ENCODE measurements at places on chromosomes 3 and 15.
A peak's percentile ranks its signal among the peaks of the same experiment; 100 is the strongest.

GRCh38 chr15:79526376-79526775, 94.2 kb downstream of the MINAR1 start:
- DNase-seq, result no peak

DNA sequence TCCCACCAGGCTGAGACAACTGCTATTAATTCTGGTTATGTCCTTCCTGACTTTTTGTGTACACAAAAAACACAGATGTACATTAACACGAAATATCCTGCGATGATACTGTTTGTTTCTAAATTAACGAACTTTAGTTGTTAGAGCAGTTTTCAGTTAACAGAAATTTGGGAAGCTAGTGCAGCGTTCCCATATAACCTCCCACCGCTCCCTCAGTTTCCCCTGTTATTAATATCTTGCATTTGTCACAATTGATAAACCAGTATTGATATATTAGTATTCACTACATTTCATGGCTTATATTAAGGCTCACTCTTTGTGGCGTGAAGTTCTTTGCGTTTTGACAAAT, 45.3 kb upstream of the RNU6-1 start:
- no peak for DNase-seq

- no peak for DNase-seq
Observed at GRCh38 chr3:43212914-43213611, 73.3 kb upstream of the SNRK start.

DNA sequence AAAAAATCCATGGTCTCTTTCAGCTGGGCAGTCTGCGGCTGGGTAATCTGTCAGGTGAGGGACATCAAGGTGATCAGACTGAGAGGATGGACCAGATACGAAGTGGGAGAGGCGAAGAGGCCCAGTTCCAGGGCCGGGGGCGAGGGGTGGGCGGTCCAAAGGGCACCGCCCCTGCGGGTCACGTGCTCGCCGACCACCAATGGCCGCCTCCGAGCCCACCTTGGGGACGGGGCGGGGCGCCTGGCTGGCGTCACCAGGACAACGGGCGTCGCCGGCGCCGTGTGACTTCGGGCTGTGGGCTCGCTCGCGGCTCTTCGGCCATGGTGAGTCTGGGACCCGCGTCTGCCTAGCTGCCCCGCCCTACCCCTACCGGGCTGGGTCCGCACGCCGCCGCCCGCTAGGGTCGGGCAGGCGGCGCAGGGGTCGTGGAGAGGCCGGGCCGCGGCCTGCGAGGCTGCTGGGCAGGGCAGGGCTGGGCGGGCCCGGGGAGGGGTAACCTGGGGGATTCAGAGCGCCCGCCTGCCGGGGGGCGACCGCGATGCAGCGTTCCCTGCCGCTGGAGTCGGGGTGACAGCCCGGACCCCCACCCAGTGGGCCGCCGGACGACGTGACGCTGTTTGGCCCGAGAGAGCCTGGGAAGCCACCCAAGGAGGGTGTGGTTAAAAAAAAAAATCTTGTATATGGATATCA, at the start of gene FBXL2:
FBXL2 (plus strand) TSS at position 250 of the 690 bp plus-strand sequence; CDS start at position 321, 71 bp downstream.
- DNase-seq, result no peak

DNA sequence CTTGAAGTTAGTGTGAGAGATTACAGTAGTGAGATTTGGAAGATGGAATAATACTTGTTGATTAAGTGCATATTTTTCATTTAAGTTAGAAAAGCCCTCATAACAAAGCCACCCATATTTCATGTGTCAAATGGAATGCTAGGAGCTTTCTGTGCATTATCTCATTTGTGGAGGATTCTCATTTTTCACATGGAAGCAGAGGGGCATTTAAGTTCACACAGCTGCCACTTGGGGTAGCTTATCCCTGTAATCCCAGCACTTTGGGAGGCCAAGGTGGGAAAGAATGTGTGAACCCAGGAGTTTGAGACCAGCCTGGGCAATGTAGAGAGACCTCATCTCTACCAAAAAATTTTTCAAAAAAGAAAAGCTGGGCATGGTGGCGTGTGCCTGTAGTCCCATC, 55.2 kb downstream of the RAB7A start:
- no peak for DNase-seq

GRCh38 chr3:71998995-71999673, 214.2 kb upstream of the PROK2 start:
- peak; percentile 97 for DNase-seq

DNA sequence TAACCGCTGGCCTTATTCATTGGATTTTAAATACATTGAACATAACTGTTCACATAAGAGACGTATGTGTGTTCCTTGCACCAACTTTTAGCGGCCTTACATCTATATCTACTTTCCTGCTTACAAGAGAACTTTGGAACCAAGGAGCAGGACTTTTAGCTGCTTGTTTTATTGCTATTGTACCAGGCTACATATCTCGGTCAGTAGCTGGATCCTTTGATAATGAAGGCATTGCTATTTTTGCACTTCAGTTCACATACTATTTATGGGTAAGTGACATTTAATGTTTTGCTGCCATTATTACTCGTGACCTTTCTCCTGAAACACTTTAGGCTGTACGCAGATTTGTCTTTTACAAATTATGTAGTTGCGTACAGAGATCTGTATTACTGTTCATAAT, 47.1 kb downstream of the STT3B start:
- DNase-seq, result no peak
